ENCODE measurements at places on chromosomes 2 and 18.

GRCh38 chr18:44911773-44912172 is 231.1 kb downstream of the SETBP1 start:
- DNase-seq = no peak

DNA sequence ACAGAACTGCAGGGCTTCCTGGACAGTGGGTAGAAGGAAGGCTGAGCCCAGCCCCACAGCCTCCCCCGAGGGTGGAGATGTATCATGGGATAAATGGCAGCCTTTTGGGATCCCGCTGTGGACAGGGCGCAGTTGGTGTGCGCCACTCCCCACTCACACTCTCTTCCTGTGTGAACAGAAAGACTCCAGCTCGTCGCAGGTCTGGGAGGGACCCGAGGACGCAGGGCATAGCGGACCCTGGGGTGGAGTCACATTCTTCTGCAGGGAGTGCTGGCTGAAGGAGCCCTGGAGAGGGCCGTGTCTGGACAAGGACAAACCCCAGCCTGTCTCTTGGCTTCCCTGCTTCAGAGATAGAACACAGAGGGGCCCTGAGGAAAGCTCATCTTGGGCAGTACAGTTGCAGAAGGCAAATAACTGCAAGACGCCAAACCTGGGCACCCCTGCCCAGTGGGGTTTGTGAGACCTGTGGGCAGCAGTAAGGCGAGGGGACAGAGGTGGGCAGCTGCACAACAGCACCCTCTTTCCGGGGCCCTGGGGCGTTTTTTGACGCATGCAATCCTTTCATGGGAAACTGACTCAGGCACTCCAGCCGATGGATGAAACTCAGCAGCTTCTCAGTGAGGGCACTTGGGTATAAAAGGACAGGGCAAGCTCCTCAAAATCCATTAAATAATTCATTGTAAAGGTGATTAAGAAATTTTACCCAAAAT is 101.9 kb downstream of the USP40 start:
- DNase-seq = no peak

DNA sequence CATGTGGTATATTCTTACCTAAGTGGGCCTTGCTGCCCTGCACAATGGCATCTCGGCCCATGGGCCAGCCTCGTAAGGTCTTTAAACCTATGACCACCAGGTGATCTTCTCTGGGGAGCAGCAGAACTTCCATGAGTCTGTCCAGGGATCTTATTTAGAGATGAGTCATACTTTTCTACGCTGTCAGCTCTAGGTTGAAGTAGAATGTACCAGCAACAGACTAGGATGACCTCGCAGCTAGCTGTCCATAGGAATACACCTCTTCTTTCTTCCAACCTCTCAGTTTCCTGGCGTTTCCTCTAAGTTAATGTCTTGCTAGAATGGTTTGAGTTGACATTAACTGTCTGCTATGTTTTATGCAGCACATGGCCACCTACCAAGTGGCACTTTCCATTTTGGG is 15.6 kb upstream of the CXCR4 start:
- DNase-seq = no peak

GRCh38 chr2:165016772-165017411 is 61.6 kb upstream of the SLC38A11 start:
- no peak for DNase-seq

DNA sequence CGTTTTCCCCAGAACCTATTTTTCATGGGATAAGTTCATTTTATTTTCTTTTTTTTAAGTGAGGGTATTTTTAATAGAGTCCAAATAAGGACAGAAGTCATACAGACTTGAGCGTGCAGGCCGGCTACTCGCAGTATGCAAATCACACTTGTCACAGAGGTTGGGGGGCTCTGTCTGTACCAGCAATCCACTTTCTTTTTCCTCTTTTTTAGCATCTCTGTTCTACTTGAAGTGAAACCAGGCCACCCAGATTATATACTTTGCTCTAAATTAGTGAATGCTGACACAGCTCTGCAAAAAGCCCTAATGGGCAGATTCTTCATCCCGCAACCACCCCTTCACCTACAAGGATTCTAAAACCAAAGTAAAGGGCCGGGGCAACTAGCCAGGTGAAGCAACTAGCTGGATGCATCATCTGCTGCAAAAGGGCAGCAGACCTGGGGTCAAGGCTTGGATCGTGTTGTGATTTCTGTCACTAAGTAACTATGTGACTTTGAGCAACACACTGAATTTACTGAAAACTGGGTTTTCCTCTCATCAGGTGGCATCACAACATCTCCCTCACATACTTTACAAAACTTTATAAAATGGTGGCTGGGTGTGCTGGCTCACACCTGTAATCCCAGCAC is 18.4 kb downstream of the KDSR start:
- DNase-seq = no peak

GRCh38 chr18:80119111-80119510 is 10.0 kb downstream of the ADNP2 start:
- no peak for DNase-seq

- DNase-seq = no peak
Measured at GRCh38 chr18:58911241-58911640, 46.6 kb downstream of the ZNF532 start.

GRCh38 chr2:74149570-74150319 is 2.0 kb upstream of the BOLA3 start:
- no peak for DNase-seq

DNA sequence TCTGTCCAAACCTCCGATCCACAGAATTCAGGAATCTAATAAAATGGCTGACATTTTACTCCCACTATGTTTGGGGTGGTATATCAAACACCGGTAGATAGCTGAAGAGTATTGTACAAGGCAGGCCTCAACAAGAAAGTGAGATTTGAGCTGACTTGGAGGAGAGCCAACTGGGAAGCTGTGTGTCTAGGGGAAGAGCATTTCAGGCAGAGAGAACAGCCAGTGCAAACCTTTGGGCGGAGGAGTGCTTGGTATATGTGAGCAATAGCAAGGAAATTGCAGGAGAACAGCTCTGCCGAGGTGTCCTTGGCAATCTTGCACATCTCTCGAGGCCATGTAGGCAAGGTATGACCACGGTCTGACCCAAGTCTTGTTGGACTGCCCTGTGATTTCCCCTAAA is 1.8 kb upstream of the MERTK start:
- DNase-seq = no peak

DNA sequence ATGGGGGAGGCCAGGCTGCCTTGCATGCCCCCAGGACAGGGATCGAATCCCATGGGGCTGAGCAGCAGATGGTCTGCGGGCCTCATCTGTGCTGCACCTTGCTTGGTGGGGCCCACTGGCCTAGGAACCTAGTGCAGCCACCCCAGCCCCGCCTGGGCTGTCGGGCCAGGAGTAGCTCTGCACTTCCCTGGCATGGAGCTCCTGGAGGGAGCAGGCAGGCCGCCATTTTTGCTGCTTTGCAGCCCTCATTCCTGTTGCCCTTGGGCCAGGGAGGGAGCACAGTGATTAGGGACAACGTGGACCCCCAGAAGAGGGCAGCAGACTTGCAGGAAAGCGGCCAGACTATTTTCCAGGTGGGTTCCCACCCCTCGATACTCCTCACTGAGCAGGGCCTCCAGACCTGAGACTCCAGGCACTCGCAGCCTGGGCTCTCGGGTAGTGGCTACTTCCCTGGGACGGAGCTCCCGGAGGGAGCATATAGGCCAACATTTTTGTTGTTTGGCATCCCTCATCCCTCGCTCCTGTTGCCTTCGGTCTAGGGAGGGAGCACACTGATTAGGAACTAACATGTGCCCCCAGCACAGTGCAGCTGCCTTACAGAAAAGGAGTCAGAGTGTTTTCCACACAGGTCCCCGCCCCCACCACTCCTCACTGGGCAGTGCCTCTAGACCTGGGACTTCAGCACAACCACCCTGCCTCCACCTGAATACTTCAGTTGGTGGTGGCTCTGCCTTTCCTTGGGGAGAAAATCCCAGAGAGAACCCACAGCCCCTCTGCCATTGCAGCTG is 99.5 kb downstream of the MAIP1 start:
- DNase-seq = no peak

DNA sequence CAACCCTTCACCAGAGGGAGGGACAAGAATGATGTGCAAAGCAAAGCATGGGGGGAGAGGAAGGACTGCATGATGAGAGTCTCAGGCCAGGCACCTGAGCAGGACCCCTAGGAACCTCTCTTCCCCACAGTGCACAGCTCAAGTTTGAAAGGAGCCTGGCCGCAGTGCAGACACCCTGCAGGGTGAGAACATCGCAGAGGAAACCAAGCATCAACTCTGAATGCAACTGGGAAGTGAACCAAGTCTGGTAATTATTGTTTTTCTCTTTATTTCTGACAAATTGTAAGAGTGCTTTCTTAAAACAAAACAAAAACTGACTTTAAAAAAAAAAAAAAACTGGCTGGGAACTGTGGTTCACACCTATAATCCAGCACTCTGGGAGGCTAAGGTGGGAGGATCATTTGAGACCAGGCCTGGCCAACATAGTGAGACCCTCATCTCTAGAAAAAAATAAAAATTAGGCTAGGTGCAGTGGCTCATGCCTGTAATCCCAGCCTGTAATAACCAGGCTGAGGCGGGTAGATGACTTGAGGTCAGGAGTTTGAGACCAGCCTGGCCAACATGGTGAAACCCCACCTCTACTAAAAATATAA is 15.3 kb downstream of the NPC1 start:
- no peak for DNase-seq

Measured in stimulated activated CD4-positive, alpha-beta T cell treated with anti-CD3 and anti-CD28 coated beads, TNF-alpha, amount 100 ng/mL, for 1 hour (primary cell).